ENCODE measurements at places on chromosomes 5 and 9. TPM values are rescaled to one million over a fixed set of nuclear protein-coding genes. Genes with fewer than 3 reads are reported as not detected.
A peak's percentile ranks its signal among the peaks of the same experiment; 100 is the strongest.

The CLIC3 gene
- total RNA-seq = 6.5 TPM

DNA sequence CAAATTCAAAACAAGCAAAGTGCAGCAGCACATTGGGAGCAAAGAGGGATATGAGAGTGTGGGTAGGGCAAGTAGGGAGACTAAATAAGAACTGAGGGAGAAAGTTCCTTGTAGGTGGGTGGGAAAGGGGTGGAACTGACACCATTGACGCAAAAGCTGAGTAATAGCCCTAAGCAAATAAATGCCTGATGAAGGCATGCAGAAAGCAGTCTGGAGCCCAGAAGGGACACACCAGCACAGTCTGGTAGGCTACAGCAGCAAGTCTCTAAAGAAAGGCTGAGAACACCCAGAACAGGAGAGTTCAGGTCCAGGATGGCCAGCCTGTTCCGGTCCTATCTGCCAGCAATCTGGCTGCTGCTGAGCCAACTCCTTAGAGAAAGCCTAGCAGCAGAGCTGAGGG lies at the start of gene INSL4:
Gene INSL4, plus strand, starts transcription at position 208 of the 400 bp plus-strand sequence. Its CDS starts 105 bp downstream, at position 313.
- no peak for DNase-seq
- no peaks in the 10 kb centered on the region for H3K4me1 ChIP-seq
- H3K27me3 ChIP-seq = no peaks in the 10 kb centered on the region
- no peak within 1 kb of the TSS for H3K27ac ChIP-seq

- H3K36me3 ChIP-seq = no peaks in the 10 kb centered on the region
- H3K27ac ChIP-seq = no peak overlapping the region
- H3K4me1 ChIP-seq = peaks cover 3% of the 10 kb centered on the region
- no peaks in the 10 kb centered on the region for H3K27me3 ChIP-seq
- no peak for DNase-seq
- no peak overlapping the region for H3K4me3 ChIP-seq
These were observed 2.6 kb downstream of the INVS start for GRCh38 chr9:100101608-100102007.

The CERCAM gene
- total RNA-seq = 19.7 TPM

The IL3 gene
- total RNA-seq = not detected

The CDKN2B-AS1 gene
- not detected for total RNA-seq

The LPAR1 gene
- total RNA-seq = 29.2 TPM

The FOXD4L5 gene
- total RNA-seq = 0.25 TPM

The RANBP3L gene
- total RNA-seq = 0.43 TPM

- H3K4me1 ChIP-seq = no peaks in the 10 kb centered on the region
- DNase-seq = no peak
- H3K27me3 ChIP-seq = no peaks in the 10 kb centered on the region
- H3K36me3 ChIP-seq = no peaks in the 10 kb centered on the region
These were observed 115.1 kb upstream of the MVB12B start for GRCh38 chr9:126211441-126212074.

DNA sequence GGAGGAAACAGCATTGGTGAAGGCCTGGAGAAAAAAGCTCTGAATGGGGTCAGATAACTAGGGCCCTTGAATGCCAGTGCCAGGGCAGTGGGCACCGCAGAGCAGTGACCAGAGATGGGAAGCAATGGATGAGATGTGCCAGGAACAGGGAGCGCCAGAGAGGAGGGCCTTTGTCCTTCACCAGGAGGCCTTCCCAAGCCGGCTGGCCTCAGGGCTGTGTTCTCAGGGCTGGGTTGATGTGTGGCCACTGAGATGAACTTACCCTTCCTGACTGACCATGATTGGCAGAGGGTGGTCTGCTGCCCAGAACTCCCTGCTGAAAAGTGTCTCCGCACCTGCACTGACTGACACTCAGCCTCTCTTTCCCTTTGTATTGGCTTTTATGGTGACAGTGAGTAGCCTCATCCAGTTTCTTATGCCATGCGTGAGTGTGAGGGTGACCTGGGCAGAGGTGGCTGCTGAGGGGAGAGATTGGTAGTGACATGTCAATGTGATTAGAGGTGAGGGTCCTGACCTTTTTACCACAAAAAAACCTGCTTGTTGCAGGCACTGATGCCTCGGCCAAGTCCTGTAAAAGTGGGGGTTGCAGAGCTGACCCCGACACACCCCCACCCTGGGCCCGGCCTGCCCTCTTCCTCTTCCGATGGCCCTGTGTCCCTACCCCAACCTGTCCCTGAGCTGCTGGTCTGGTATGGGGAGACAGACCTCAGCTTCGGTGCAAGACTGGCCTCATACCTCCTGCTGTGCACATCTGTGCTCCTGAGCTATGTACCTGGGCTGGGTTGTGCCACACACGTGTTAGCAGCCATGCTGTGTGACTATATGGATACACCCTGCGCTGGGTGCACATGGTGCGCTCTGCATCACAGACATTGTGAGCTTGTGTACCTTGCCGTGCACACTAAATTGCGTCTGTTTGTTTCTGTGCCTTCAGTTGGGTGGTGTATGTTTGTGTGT lies 57.1 kb upstream of the PSD2 start:
- no peaks in the 10 kb centered on the region for H3K4me1 ChIP-seq
- no peak for DNase-seq
- no peak overlapping the region for H3K4me3 ChIP-seq
- H3K27me3 ChIP-seq = no peaks in the 10 kb centered on the region
- H3K27ac ChIP-seq = no peak overlapping the region
- no peaks in the 10 kb centered on the region for H3K36me3 ChIP-seq

DNA sequence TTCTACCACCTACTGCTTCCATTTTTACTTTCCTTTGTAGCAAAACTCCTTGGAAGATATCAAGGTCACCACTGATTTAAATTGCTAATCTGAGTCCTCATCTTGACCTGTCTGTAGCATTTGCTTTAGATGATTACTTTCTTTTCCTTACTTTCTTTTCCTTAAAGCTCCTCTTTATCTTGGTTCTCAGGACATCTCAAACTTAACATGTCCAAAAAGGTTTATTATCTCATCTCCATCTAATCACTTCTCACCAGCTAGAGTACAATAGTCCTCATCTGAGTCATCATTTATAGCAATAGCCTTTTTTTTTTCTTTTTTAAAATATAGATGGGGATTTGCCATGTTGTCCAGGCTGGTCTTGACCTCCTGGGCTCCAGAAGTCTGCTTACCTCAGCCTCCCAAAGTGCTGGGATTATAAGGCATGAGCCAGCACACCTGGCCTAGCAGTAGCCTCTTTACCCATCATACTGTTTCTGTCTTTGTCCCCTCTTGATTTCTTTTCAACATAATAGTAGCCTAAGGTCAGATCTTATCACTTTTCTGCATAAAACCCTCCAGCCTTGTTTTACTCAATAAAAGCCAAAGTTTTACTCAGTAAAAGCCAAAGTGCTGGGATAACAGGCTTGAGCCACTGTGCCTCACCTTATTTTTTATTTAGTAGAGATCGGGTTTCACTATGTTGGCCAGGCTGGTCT lies 32.9 kb upstream of the GPR21 start:
- no peaks in the 10 kb centered on the region for H3K27me3 ChIP-seq
- DNase-seq = no peak
- H3K27ac ChIP-seq = no peak overlapping the region

DNA sequence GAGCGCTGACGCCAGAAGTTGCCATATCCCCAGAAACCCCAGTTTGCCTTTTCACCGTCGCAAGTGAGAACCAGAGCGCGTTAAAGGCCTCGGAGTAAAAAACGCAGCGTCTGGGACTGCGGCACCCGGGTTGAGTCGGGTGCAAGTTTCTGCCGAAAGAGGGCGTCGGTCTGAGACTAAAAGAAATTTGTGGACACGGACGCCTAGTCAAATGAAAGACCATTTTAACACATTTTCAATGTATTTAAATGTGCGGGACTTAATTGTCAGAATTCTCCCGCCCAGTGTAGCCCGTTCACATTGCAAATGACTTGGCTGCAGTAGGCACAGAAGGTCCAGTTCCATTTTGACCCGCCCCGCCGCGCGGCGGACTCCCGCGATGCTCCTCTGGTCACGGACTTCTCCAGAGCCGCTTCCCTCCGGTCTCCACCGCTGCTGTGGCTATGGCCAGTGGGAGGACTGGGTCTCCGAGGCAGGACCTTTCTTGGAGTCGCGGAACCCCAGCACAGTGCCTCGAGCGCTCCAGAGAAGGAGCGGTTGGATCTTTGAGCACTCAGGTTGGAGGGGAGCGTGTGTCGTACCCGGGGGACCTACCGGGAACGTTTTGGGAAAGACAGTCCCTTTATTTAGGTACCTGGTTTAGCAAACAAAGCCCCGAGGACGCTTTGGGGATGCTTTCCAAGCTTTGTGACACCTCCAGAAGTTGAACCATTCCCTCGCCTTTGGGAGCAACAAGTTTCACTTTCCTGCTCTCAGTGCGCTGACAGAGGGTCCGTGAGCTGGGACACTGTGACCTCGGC lies 1.2 kb upstream of the NPR3 start:
- peaks cover 8% of the 10 kb centered on the region for H3K4me1 ChIP-seq
- H3K4me3 ChIP-seq = peak overlapping the region; percentile 32
- H3K27ac ChIP-seq = no peak overlapping the region
- no peaks in the 10 kb centered on the region for H3K36me3 ChIP-seq
- DNase-seq = peak; percentile 65
- no peaks in the 10 kb centered on the region for H3K27me3 ChIP-seq

The CDO1 gene
- total RNA-seq = 9.2 TPM

GRCh38 chr5:131221888-131222287 lies 42.0 kb upstream of the CDC42SE2 start:
- H3K4me3 ChIP-seq = no peak overlapping the region
- H3K4me1 ChIP-seq = no peaks in the 10 kb centered on the region
- DNase-seq = no peak
- H3K27me3 ChIP-seq = no peaks in the 10 kb centered on the region

The REEP5 gene
- 71.7 TPM for total RNA-seq

DNA sequence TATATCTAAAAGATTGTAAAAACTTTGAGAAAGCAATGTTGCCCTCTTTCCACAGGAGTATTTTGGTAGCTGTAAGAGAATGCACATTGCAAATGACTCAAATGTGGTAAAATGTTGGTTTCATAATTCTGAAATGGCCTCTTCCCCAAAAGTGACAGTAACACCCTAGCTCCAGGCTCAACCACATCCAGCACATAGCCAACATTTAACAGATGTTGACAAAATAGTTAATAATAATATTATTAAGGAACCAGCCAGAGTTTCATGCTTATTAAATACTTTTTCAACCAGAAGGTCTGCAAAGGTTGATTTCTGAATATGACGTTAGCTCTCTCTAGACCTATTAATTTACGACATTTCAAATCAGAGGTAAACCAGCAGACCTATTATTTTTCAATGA lies 1.3 kb downstream of the ANXA1 start:
- peak overlapping the region; percentile 38 for H3K4me3 ChIP-seq
- H3K4me1 ChIP-seq = peaks cover 3% of the 10 kb centered on the region
- H3K27ac ChIP-seq = no peak overlapping the region
- no peaks in the 10 kb centered on the region for H3K27me3 ChIP-seq

DNA sequence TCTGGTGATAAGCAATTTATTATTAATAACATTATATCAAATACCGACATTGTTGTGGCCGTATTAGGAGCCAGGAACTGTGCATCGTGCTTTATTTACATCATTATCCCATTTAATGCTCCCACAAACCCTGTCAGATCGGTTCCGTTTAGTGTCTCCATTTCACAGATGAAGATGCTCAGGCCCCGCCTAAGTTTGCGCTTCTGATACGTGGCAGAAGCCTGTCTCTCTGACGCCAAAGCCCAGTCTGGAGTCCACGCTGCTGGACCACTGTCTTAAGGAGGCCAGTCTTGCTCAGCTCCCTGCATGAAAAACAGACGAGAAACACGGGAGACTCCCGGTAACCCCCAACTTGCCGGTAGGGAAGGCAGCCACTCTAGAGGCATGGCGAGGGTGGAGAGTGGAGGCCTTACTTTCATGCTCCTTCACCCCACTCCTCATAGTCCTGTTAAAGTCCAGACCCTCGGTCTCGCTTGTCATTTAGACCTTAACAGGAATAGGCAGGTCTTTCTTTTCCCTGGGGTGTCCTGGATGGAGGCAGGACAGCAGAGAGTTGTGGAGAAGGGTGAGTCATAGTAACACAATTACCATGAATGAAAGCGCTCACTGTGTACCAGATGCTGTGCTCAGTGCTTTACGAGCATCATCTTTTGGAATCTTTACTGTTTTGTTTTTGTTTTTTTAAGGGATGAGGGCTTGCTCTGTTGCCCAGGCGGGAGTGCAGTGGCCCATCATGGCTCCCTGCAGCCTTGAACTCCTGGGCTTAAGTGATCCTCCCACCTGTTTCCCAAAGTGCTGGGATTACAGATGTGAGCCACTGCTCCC lies 872 bp downstream of the TXNDC15 start:
- peaks cover 6% of the 10 kb centered on the region for H3K4me1 ChIP-seq
- peak; percentile 61 for DNase-seq
- peak overlapping the region; percentile 83 for H3K27ac ChIP-seq
- peak overlapping the region; percentile 75 for H3K4me3 ChIP-seq
- no peaks in the 10 kb centered on the region for H3K36me3 ChIP-seq

Measured in ovary (tissue), 10 donors.